Stimulated activated CD8-positive, alpha-beta memory T cell treated with anti-CD3 and anti-CD28 coated beads, Interleukin-15, amount 100 ng/mL, for 4 hours (primary cell): ENCODE measurements at places on chromosomes 1 and 21.

- no peak for DNase-seq
These were observed 45.9 kb downstream of the MORN1 start for GRCh38 chr1:2345297-2346075.

DNA sequence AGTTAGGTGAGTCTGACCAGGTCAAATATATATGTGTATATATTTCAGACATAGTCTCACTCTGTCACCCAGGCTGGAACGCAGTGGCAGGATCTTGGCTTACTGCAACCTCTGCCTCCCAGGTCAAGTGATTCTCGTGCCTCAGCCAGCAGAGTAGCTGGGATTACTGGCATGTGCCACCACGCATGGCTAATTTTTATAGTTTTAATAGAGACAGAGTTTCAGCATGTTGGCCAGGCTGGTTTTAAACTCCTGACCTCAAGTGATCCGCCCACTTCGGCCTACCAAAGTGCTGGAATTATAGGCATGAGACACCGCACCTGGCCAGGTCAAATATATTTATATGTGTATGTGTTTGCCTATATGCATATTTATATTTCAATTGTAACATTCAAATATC, 581.5 kb upstream of the B3GALT2 start:
- DNase-seq, result no peak

DNA sequence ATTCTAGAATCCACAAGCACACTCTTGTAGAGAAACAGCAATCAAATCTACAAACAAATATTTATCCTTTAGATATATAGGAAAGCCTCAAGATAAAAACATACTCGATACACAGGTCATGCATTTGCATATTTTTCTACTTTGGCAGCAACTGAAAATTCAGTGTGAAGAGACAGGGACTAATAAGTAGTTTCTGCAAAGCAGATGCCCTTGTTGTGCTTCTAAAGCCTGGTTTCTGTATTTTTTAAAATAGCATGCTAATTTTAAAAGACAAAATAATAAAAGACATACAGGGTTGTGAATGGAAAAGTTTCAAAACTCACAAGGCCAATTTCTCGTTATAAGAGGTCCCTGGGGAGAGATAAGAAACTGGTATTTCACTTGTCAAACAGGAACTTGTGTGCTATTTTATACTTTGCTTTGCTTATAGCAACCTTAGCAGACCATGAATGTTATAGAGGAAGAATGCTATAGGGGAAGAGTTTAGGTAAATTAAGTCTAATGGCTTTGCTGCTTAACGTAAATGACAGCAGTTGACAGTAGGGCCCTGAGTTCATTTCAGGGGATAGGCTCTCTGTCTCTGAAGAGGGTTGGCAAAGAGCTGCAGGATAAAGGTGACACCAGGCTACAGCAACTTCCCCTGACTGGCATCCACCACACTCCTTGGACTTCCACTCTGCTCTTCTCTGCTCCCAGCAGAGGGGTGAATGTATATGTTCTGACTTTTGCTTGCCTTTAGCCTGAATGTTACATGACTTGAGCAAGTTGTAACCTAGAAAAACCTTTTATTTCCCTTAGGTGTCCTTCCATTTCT, 9.4 kb upstream of the RGS13 start:
- no peak for DNase-seq

- DNase-seq, result no peak
These were observed 2.1 kb downstream of the ZFP69 start for GRCh38 chr1:40479156-40479555.

DNA sequence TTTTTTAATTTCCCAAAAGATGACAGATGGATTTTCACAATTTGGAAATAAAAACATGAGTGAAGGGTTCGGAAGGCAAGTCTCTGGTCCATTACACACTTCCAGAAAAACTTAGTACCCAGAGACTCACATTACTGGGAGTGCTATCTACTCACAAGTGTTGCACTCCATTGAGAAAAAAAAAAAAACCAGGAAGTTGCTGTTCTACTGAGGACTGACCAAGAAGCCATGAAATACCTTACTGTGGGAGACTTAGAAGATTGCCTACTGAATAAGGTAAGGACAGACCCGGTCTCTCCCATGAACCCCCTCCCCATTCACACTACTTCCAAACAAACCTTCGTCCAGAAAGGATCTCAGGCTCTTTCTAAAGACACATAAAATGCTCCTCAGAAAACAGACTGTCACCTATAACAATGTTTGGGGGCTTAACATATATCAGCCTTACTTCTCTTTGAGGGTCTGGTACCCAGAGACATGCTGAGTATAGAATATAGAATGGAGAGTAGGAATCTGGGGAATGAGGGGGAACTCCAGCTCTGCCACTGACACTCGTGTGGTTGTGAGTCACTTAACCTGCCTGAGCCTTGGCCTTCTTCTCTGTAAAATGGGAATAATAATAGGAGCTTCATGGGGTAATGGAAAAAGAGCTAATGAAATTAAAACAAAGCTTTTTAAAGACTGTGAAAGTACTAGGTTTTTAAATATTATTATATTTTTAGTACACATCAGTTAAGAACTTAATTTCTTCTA, 1.4 kb downstream of the MAB21L3 start:
- DNase-seq, result no peak
